ENCODE measurements at places on chromosomes 13 and 19.

GRCh38 chr19:41219924-41220567, 1.0 kb downstream of the AXL start:
- DNase-seq, result no peak

DNA sequence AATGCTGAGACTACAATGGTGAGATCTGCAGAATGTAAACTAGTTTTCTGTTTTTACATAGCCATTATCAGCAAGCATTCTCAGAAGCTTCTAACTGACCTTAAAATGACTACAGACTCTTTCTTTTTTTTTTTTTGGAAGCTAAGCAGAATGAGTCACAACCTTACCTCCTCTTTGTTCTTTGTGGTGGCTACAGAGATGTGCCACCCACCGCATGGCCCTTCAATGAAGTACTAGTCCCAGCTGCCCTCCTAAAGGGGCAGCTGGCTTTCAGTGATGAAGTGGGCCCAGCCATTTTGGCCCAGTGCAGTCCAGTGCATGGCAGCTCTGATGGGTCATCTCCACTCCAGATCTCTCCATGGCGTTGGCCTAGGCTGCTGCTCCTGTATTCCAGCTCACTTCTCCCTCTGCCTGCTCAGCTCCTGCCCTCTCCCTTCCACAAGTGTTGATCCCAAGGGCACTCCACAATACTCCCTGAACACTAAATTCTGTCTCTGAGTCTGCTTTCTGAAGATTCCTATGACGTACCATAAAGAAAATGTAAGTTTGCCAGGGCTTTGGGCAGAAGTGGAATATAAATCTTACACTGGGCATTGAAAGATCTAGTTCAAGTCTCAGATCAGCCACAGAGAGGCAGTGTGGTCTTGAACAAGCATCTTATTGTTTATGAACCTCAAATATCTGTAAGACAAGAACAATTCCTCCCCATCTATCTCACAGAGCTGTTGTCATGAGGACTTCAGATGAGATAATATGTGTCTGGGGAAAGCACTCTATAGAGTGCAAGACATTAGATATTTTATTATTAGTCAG, 85.6 kb downstream of the RXFP2 start:
- no peak for DNase-seq

GRCh38 chr19:34994643-34995541, 5.2 kb upstream of the GRAMD1A start:
- no peak for DNase-seq

- DNase-seq, result peak; percentile 72
Observed at GRCh38 chr19:7515645-7516151, at the start of gene ZNF358. Gene ZNF358, plus strand, starts transcription at chr19:7516103. Its CDS starts 3,140 bp downstream, at chr19:7519243.

DNA sequence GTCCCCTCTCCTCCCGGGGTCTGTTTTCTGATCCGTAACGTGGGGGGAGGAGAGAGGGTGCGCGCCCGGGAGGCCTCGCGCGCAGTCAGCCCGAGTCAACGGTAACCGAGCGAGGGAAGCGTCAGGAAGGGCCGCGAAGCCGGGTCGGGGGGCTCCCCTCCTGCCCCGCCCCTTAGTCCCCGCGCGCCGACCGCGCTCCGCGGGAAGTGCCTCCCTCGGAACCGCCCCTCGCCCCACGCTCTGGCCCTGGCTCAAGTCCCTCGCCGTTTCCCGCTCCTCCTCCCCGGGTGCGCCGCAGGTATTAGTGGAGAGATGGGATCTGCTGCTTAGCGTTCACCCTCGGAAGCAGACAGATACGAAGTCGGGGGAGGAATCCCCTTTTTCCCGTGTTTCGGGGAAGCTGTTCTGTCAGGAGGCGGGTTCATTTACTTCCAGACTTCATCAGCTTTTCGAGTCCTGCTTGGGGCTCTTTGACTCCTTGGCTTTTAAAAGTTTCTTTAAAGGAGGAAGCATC, 770 bp downstream of the HNRNPM start:
- DNase-seq, result peak; percentile 84

DNA sequence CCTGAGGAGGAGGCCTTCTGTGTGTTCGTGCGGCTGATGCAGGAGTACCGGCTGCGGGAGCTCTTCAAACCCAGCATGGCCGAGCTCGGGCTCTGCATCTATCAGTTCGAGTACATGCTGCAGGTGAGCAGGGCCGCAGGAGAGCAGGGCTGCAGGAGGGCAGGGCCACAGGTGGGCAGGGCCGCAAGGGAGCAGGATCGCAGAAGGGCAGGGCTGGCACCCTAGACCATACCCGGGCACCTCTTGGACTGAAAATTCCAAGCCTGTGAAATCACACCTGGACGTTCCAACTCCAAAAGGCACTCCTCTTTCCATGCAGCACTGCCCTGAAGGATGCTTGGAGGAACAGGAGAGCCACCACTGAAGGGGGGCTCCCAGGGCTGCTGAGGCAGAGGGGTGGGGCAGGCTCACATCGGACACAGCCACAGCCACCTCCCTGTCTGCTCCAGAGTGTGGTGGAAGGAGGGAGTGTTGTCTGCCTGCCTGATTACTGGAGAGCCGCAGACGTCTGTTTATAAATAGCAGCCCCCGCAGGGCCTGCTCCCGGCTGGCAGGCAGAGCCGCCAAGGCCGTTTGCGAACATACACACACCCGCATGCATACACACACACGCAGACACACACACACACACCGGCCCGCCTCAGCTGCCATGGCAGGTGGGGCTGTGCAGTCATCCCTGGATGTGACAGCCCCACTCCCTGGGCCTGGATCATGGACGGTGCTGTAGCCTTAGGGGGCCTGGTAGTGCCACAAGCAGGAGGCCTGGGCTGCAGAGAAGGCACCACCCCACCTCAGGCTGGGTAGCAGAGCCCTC, 20.2 kb downstream of the EVI5L start:
- DNase-seq, result peak; percentile 47

- DNase-seq, result no peak
Observed at GRCh38 chr13:48828962-48829411, 146.7 kb upstream of the FNDC3A start.

GRCh38 chr13:98228661-98229341, 51.7 kb upstream of the RNF113B start:
- no peak for DNase-seq

DNA sequence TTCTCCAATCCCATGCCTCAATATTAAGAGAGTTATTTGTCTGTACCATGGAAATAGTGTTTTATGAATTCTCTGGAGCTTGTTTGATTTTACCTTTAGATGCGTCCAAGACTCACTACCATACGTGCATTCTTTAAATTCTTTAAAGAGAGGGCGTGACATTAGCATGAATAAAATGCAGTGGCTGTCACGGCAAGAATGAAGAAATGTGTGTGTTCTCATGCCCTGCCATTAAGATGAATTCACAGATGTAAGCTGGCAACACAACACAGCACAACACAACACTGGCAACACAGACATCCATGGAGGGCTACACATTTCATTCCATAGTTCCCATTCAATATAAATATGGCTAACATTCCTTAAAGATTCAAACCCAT, 213.4 kb downstream of the ENOX1 start:
- DNase-seq, result no peak

- DNase-seq, result no peak
Observed at GRCh38 chr19:44723299-44723951, 24.5 kb downstream of the CEACAM16 start.

- no peak for DNase-seq
Observed at GRCh38 chr13:87674247-87674738, 3.1 kb downstream of the SLITRK5 start.

DNA sequence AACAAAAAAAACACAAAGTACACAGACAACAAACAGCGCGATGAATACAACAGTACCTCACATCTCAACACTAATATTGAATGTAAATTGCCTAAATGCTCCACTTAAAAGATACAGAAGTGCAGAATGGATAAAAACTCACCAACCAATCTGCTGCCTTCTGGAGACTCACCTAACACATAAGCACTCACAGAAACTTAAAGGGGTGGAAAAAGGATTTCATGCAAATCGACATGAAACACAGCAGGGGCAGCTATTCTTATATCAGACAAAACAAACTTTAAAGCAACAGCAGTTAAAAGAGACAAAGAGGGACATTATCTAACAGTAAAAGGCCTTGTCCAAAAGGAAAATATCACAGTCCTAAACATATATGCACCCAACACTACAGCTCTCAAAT, 209.5 kb downstream of the ABCC4 start:
- no peak for DNase-seq

- DNase-seq, result no peak
Observed at GRCh38 chr19:49549045-49549444, 21.2 kb downstream of the RCN3 start.

DNA sequence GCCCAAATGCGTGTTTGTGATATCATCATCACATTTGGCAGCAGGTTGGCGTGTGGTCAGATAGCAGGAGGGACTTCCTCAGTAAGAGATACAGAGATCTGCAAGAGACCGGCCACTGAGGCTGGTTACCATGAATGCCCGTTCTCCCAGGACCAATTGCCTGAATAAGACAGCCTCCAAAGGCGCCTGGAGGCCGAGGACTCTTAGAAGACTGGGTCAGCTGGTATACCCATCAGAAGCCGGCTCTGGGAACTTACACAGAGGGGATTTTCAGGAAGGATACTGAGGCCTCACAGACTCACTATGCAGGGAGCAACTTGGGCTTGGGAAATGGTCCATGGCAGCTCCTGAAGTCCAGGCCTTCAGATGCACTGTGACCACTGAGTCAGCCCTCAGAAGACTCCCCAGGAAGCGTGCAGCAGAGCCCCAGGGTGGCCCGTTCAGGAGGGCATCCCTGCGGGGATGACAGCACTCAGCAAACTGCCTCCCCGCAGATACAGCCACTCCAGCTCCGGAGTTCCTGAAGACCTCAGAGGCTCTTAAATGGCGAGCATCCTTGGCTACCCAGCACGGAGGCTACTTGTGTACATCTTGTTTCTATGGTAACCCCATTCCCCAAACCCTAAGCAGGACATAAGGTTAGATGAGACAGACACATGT, 26.4 kb upstream of the VSTM2B start:
- DNase-seq, result peak; percentile 43

Measured in activated effector memory CD4-positive, alpha-beta T cell treated with anti-CD3 and anti-CD28 coated beads, Interleukin-2, amount 50 U/mL, for 16 hours (primary cell).